Activated CD8-positive, alpha-beta memory T cell treated with anti-CD3 and anti-CD28 coated beads for 36 hours (primary cell): ENCODE measurements at places on chromosomes 16 and 17. TPM values are rescaled to one million over a fixed set of nuclear protein-coding genes. Genes with fewer than 3 reads are reported as not detected.

Gene ARHGAP27
- 41.3 TPM for total RNA-seq

Gene ASPHD1
- 1.8 TPM for total RNA-seq

Gene AANAT
- total RNA-seq: 0.21 TPM

Gene RASD1
- 0.61 TPM for total RNA-seq

Gene STH
- total RNA-seq: not detected

Gene SLFN5
- 14.5 TPM for total RNA-seq

Gene HS3ST6
- not detected for total RNA-seq

Gene G6PC1
- not detected for total RNA-seq

Gene SLFN12L
- 42.8 TPM for total RNA-seq

Gene ZNF385C
- not detected for total RNA-seq
